Spleen (tissue), 13 donors: ENCODE measurements at places on chromosomes 5 and 9. TPM values are rescaled to one million over a fixed set of nuclear protein-coding genes. Genes with fewer than 3 reads are reported as not detected.

DNA sequence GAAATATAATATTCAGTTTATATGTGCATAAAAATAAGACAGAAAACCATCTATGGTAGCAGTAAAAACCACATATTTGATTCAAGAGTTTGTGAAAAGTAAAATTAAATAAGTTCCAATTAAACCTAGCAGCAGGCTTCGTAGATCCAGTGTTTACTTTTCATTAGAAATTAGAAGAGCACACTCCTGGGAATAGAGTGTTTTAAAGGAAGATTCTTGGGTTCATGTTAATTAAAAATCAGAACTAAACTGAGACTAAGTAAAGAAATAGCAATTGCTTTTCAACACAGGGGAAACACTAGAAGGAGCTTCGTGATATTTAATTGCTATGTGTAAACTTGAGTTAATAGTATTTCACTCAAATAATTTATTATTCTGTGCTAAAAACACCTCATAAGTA is 1097.8 kb upstream of the CDH18 start:
- H3K4me3 ChIP-seq, result no peak overlapping the region
- H3K36me3 ChIP-seq, result no peaks in the 10 kb centered on the region
- no peak overlapping the region for H3K27ac ChIP-seq
- no peaks in the 10 kb centered on the region for H3K4me1 ChIP-seq

GRCh38 chr9:127746959-127747569 is 12.0 kb upstream of the TOR2A start:
- DNase-seq, result no peak
- no peak overlapping the region for H3K4me3 ChIP-seq
- no peaks in the 10 kb centered on the region for H3K4me1 ChIP-seq
- peaks cover 91% of the 10 kb centered on the region for H3K36me3 ChIP-seq
- no peak overlapping the region for H3K27ac ChIP-seq

GRCh38 chr9:79667817-79668436 is 96.2 kb downstream of the TLE4 start:
- no peak overlapping the region for H3K27ac ChIP-seq
- H3K36me3 ChIP-seq, result no peaks in the 10 kb centered on the region
- DNase-seq, result no peak
- no peak overlapping the region for H3K4me3 ChIP-seq
- H3K4me1 ChIP-seq, result peaks cover 11% of the 10 kb centered on the region

DNA sequence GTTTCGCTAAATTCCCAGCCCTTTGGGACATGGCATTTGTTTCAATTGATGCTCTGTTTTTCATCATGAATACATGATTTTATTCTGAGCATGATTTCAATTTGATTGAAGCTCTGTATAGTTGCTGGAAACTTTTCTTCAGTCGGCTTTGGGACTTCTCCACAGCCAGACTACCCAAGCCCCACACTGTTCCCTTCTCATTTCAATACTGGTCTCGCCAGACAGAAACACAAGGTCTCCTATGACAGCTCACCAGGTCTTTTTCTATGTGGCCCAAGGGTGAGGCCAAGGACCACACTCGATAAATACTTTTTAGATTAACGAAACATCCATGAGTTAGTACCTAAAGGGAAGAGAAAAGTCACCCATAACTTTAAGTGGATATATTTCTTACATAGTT is 132.2 kb downstream of the ARL15 start:
- no peak for DNase-seq
- H3K4me3 ChIP-seq, result no peak overlapping the region
- H3K36me3 ChIP-seq, result no peaks in the 10 kb centered on the region
- H3K4me1 ChIP-seq, result peaks cover 3% of the 10 kb centered on the region
- no peaks in the 10 kb centered on the region for H3K27me3 ChIP-seq

DNA sequence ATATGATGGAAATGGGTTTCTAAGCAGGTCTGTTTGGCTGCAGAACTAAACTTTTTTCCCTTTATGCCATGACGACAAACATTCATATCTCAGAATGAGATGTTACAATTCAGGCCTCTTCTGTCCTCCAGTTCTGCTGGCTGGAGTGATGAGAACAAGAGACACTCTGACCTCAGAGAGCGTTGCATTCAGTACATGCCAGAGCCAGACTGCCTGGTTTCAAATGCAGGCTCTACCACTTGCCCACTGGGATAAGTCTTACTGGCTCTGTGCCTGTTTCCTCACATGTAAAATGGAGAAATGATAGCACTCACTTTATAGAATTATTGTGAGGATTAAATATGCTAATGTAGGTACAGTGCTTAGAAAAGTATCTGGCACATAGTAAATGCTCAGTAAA is 24.8 kb upstream of the TOMM5 start:
- H3K36me3 ChIP-seq, result no peaks in the 10 kb centered on the region
- H3K4me1 ChIP-seq, result no peaks in the 10 kb centered on the region
- no peak overlapping the region for H3K4me3 ChIP-seq
- no peak for DNase-seq

GRCh38 chr5:76938177-76938576 is 14.7 kb upstream of the CRHBP start:
- no peaks in the 10 kb centered on the region for H3K4me1 ChIP-seq
- no peak for DNase-seq
- H3K27ac ChIP-seq, result no peak overlapping the region

The OLFML2A gene
- 187 TPM for total RNA-seq

The PKD2L2 gene
- total RNA-seq, result 1.1 TPM

The CCNJL gene
- total RNA-seq, result 19.4 TPM
